ENCODE measurements at places on chromosomes 11 and 22.

DNA sequence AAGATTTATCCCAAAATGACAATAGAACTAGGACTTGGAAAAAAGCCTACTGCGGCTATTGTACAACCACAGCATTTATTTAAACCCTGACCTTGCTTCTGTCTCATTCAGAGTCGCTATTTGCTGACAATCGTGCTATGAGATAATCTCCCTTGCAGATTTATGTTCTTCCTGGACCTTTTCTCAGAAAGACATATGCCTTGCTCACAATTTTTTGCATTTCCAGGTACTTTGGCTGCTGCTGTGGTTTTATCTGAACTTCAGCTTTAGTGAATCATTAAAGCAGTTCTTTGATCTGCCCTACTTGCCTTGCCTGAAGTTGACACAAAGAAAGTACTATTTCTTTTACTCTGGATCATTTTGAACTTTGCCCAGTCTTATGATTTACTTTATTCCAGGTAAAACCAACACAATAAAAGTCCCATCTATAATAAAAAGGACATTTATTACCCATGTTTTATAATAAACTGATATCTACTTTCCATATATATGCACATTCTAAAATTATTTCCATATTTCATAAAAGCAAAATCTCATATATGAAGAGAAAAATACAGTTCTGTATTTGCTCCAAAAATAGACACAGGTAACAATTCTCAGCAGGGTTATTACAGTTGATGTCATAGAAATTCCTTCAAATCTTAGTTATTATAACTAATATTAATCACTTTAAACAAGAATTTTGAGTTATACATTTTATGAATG is 63.4 kb upstream of the CARD18 start:
- DNase-seq, result no peak

GRCh38 chr11:2700415-2701211 is 819 bp upstream of the KCNQ1OT1 start:
- DNase-seq, result no peak

- DNase-seq, result no peak
Measured at GRCh38 chr22:37291559-37292298, 9.4 kb downstream of the CYTH4 start.

- no peak for DNase-seq
Measured at GRCh38 chr11:116232364-116232828, 540.4 kb downstream of the BUD13 start.

GRCh38 chr22:26592421-26592891 is 2.5 kb upstream of the TPST2 start:
- DNase-seq, result no peak

DNA sequence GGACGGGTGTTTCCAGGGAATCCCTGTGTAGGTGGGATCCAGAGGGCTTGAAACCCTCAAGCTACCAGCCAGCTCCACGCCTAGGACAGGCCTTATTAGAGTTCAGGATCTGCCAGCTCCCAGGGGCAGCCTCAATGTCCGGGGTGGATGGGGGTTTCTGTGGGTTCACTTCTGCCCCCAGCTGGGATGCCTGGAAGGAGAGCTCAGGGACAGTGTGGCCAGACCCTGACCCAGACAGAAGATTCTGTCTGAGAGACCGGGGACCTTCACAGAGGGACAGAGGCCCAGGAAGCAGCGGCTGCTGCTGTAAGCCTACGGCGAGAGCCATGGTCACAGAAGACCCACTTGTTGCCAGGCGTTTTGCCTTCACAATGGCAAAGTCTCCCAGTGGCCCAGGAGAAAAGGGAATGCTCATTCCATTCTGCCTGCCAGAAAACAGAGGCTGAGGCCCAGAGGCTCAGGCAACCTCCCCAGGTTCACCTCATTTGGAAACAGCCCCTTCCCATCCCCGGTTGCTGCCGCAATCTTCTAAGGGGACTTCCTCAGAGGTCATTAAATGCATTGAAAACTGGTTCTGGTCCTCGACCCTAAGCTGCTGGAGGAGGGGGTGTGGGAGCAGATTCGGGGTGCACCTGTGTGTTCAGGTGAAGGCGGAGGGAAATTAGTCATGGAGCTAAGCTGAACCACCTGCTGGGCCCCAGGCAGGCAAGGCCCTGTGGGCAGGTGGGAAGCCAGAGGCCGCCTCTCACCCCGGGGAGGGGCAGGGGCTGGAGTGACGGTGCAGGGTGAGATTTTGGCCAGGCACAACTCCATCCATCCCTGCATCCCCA is 4.9 kb upstream of the KRTAP5-6 start:
- no peak for DNase-seq

GRCh38 chr22:27863556-27863955 is 55.5 kb downstream of the PITPNB start:
- no peak for DNase-seq

- no peak for DNase-seq
Measured at GRCh38 chr11:47353978-47354774, 1.7 kb upstream of the MYBPC3 start.

DNA sequence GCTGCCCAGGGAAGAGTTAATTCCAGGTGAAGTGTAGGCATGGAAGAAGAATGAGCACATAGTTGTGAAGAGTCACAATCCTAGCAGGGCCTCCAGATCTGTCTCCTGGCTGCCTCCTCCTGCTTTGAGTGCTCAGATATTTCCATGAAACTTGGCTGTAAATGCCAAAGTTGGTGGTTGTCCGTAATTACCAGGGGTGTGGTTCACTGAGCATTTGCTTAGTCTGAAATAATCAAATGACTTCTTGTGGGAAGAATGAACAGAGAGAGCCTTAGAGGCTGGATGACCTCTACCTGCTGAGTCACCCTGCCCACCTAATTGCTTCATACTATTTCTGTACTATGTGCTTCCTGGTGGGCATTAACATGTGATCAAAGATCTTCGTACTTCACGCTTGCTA is 50.9 kb downstream of the APIP start:
- DNase-seq, result no peak

GRCh38 chr22:20242393-20243175 is 25.5 kb downstream of the RTN4R start:
- DNase-seq, result no peak

GRCh38 chr11:65110354-65110861 is 1.3 kb upstream of the TM7SF2 start:
- peak; percentile 86 for DNase-seq

- DNase-seq, result no peak
Measured at GRCh38 chr11:134164490-134165370, 59.0 kb downstream of the NCAPD3 start.

DNA sequence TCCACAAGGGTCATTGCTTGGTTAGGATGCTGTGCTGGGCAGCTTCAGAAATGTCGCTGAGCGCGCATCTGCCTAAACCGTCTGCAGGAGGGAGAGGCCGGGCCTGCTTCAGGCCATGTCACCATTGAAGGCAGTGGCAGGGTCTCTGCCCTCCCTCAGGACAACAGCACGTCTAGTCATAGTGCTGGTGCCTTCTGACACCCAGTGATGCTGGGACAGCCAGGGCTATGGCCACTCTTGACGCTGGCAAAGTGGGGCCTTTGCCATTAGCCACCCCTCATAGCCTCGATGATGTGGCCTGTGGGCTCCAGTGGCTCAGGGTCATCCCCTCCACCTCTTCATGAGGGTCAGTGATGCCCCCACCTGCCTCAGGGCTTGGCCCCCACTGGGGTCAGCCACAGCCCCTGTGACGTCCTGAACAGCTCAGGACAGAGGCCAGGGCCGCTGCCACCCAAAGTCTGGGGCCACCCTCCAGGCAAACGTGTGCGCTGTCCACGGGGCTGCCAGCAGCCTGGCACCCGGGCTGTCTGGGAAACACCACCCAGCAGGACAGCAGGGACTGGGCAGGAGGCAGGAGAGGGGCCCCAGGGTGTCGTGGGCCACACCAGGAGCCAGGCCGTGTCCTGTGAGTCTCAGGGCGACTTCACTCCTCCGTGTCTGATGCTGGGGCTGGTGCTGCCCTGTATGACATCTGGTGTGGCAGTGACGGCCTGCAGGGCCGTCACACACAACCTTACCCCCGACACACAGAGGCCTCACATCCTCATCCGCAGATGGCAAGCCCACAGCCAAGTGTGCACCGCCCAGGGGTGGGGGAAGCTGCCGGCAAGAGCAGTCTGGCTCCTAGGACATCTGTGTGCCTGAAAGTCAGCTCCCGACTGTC is 42.5 kb downstream of the CERK start:
- no peak for DNase-seq

DNA sequence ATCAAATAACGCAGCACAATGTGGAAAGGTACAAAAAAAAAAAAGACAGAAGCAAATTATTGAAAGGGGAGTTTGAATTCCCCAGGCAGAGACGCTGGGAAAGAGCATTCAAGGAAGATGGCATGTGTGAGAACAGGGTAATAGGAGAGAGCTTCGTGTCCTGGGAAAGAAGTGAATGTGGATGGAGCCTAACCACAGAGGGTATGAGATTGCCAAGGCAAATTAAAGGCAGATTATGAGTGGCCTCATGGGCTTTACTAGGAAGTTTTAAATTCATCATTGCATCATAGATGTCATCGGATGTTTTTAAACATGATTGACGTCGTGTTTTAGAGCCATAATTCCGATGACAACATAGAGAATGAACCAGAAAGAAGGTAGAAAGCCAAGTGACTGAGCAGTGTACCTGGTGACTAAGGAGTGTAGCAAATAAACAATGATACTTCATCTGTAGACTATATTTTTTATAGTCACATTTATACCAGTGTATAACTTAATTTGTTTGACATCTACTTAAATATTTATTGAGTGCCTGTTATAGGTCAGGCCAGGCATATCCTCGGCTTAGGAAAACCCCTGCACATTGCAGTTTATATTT is 151.4 kb downstream of the MSANTD4 start:
- no peak for DNase-seq

DNA sequence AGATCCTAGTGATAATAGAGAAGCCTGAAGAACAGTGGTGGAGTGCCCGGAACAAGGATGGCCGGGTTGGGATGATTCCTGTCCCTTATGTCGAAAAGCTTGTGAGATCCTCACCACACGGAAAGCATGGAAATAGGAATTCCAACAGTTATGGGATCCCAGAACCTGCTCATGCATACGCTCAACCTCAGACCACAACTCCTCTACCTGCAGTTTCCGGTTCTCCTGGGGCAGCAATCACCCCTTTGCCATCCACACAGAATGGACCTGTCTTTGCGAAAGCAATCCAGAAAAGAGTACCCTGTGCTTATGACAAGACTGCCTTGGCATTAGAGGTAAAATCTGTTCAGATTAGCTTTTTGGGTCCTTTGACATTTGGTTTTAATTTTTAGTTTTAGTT is 16.7 kb downstream of the CRKL start:
- DNase-seq, result no peak

- no peak for DNase-seq
Measured at GRCh38 chr11:56917708-56918400, 70.9 kb upstream of the OR5AK2 start.

DNA sequence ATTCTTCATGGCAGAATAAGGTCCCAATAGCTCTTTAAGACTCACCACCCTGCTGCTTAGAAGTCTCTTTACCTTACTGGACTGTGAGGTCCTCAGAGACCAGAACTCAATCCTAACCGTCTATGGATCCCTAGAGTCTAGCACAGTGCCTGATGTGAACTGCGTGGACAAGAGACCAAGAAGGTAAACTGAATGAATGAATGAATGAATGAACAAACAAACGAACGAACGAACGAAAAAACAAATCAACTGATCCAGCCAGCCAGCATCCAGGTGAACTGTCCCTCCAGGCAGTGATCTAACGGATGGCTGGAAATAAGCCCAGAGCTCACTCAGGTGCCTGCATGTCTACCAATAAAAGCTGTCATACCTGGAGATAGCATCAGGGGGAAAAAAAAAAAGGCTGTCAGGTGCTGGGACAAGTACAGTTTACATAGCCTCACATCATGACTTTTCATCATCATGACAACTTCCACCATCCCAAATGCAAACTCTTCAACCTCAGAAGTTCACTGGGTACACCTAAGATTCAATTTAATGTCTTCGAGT is 59.8 kb downstream of the PACSIN2 start:
- DNase-seq, result no peak

DNA sequence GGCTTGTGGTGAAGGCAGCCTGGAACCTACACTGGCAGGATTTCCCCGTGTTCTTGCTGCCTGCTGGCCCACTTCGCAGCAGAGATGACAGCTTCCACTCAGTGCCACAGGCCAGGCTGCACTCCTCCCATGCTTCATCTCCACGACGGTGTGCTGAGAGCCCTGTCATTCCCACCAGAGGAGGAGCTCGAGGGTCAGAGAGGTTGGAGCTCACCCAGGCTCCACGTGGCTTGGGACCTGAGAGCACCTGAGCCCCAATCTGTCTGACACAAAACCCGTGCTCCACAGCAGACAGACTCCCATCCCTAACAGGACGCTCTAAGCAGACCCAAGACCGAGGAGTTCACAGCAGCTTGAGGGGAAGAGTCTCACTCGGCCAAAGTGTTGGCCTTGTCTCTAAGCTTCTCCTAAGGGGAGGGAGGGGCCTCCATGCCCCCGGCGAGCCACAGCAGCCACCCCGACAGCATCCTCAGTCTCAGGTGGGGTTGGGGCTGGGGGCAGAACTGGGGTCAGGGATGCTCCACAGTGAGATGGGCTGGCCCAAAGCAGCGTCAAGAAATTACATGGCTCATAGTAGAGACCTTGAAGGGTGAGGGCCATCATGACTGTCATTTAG is 10.7 kb downstream of the LRFN4 start:
- DNase-seq, result no peak

GRCh38 chr11:11217929-11218628 is 135.0 kb downstream of the CSNK2A3 start:
- no peak for DNase-seq

- DNase-seq, result no peak
Measured at GRCh38 chr22:26448941-26449340, 19.9 kb downstream of the ASPHD2 start.

- no peak for DNase-seq
Measured at GRCh38 chr11:10623797-10624761, 55.6 kb upstream of the LYVE1 start.

GRCh38 chr11:128463371-128463829 is 124.0 kb downstream of the ETS1 start:
- no peak for DNase-seq

GRCh38 chr22:37209140-37209845 is 3.0 kb downstream of the SSTR3 start:
- DNase-seq, result no peak

- no peak for DNase-seq
Measured at GRCh38 chr11:102120437-102120973, 10.3 kb downstream of the YAP1 start.

DNA sequence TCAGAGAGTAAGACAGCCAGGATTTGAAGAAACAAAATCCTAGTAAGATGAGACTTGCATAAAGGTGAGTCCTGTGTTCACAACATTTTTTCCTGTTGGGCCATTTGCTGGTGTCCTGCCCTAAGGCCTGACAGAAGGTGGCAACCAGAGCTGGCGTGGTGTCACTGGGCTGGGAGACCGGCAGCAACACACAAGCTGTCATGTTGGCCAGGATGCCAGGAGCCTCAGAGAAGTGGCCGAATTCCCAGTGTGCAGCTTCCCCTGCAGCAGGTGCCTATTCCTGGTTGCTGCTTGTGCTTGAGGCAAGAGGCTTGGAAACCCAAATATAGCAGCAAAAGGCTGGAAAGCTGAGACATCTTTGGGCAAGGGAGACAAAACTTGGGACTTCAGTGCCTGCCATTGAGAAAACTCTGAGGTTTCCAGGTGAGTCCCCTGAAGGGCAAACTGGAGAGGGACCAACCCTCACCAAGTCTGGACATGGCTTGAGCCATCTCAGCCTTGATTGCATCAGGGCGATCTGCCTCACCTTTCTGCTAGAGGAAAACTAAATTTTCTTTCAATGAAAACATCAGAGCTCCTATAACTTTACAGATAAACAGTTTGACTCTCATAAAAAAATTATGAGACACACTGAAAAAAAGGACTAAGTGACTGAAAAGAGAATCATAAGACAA is 25.9 kb downstream of the ALG12 start:
- DNase-seq, result no peak

- DNase-seq, result no peak
Measured at GRCh38 chr22:47161631-47162030, 399.2 kb downstream of the TBC1D22A start.

- no peak for DNase-seq
Measured at GRCh38 chr22:24582056-24582814, 10.6 kb downstream of the LRRC75B start.
